Type B pancreatic cell (in vitro differentiated cells): ENCODE measurements at places on chromosomes 16 and 17. TPM values are rescaled to one million over a fixed set of nuclear protein-coding genes. Genes with fewer than 3 reads are reported as not detected.

- DNase-seq = no peak
These were observed 182.5 kb downstream of the ZNF18 start for GRCh38 chr17:11814655-11815262.

GRCh38 chr16:30619638-30620037, 9.4 kb upstream of the ZNF689 start:
- no peak for DNase-seq

GRCh38 chr17:72658675-72659074, 433.8 kb downstream of the SLC39A11 start:
- no peak for DNase-seq

DNA sequence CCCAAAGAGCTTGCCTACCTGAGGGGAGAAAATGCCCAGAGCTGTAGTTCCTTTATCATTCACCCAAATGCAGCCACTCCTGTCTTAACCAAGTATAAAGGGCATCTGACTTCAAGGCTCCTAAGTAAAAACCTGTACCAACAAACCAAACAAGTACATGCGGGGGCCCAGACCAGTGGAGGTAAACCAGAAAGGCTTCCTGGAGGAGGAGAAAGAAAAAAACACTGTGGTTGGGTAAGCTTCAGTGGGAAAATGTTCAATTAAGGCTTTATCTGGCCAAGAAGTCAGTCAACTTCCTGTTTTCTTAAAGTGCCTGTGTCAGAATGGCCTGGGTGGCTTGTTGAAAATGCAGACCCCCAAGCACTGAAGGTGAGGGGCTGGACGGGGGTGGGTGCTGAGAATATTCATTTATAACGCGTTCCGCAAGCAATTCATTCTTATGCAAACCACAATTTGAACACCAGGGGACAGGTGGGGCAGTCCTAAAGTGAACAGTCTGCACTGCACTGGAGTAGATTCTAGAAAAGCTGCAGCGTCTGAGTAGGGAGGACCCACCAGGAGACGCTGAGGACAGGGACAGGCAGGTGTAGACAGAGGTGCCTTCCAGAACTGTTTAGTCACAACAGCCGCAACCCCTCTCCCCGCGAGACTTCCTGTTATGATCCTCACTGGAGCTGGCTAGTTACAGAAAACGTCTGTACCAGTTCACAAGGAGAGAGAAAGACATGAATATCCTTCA, 467.1 kb downstream of the SOX9 start:
- DNase-seq = no peak

DNA sequence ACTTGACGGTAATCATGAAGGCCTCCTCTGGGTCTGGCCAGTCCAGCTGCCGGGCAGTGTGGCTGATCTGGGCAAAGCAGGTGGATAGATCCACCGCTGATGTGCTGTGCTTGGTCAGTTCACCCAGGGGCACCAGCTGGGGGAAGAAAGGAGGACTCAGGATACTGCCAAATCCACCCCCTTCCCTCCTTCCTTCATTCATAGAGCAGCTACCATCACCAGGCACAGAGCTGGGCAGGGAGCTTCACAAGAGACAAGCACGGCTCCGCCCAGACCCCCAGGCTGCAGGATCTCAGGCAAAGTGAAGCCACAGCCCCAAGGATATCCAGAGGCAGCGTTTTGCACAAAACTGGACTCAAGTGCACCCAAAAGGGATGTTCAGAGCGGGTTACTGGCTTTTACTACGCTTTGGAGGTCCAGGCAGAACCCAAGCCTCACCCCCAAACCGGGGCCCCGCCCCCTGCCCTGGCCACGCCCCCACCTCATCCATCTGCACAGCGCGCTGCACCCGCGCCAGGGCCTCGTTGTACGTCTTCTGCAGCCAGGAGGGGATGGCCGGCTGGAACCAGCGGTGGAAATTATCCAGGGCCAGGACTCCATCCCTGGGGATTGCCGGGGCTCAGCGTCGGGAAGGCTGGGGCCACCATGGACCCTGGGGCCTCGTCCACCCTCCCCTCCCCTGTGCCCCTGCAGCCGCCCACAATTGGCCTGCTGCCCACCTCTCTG, 9.1 kb downstream of the UNC13D start:
- DNase-seq = no peak

DNA sequence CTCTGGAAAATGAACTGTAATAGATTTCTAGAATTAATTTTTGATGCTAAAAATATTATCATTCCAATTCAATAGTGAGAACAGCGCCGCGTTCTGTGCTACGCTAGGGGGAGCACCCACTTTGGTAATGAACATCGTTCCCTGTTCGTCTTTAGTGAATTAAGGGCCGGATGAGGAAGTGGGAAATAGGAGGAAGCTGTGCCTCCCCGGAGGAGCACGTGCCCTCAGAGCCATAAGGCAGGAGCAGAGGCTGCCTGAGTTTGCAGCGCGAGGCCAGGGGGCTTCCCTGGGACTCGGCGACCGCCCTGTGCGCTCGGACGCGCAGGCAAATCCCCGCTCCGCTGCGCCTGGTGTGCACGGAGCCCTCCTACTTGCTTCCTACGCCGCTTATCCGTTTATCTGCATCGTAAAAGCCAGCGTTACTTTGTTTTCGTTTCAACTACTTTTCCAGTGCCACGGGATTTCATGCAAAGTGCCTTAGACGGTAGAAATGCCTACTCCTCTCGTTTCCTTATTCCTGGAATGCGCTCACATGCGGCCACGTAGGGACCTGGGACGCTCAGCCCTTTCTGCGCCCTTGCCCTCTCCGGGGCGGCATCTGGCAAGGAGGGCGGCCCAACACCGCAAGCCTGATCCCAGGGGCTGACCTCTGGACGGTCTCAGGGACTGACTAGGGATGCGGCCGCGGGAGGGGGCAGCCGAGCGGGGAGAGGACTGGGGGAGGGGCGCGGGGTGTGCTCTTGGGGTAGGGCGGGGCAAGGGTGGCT, 76.4 kb downstream of the KCNJ12 start:
- no peak for DNase-seq

GRCh38 chr17:3944485-3945388, 19.5 kb downstream of the ATP2A3 start:
- DNase-seq = peak; percentile 89

- DNase-seq = no peak
These were observed 36.0 kb downstream of the OSBPL7 start for GRCh38 chr17:47785538-47786123.

DNA sequence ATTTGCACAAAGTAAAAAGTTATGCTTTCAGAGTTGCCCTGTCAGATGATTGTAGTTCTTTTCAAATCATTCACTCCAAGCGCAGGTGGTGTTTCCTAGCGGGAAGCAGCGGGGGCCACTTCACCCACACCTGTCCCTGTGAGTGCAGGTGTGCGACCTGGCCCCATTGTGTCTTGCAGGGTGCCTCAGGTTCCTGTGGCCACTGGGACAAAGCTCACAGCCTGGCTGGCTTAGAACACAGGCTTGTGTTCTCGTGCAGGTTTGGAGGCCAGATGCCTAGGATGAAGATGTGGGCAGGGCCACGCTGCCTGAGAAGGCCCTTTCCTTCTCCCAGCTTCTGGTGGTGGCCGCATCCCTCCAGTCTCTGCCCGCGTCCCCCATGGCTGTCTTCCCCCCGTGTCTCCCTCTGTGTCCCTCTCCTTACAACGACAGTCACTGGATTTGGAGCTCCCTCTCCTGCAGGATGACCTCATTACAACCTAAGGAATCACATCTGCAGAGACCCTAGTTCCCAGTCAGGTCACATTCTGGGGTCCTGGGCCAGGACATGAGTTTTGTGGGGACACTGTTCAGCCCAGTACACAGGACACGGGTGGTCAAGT, 90.5 kb downstream of the NPIPB11 start:
- no peak for DNase-seq

GRCh38 chr16:7057458-7057857, 275.2 kb upstream of the RBFOX1 start:
- DNase-seq = no peak

NPIPA3 gene
- total RNA-seq = not detected in 2 replicates

KRT33A gene
- total RNA-seq = 0.24 and 1.9 TPM in 2 replicates

HOXB1 gene
- total RNA-seq = 0.29 and 0.79 TPM in 2 replicates

PPY gene
- total RNA-seq = 29.8 and 65.9 TPM in 2 replicates

NPIPB6 gene
- total RNA-seq = 2.0 and 2.2 TPM in 2 replicates

TEKT1 gene
- 0.24 and 1.6 TPM in 2 replicates for total RNA-seq
